H9 (cell line): ENCODE measurements at places on chromosomes 3 and 15.

- DNase-seq = no peak
Observed at GRCh38 chr3:186845756-186846155, 3.2 kb downstream of the ADIPOQ start.

DNA sequence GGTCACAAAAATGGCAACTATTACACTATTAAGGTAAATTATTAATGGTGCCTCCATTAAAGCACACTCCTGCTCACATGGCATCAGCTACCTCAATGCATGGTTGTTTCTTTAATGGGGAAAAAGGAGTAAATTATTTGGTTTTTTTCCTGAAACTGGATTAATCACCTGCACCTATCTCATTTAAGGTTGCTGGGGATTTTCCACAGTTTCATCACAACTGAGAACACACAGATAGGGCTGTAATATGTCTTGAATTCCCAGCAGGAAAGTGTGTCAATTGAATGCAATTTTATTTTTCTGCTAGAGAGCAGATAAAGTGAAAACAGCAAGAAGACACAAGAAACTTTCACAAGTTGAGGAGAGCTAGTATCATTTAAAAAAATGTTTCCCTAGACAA is 36.4 kb downstream of the RFTN1 start:
- DNase-seq = no peak

DNA sequence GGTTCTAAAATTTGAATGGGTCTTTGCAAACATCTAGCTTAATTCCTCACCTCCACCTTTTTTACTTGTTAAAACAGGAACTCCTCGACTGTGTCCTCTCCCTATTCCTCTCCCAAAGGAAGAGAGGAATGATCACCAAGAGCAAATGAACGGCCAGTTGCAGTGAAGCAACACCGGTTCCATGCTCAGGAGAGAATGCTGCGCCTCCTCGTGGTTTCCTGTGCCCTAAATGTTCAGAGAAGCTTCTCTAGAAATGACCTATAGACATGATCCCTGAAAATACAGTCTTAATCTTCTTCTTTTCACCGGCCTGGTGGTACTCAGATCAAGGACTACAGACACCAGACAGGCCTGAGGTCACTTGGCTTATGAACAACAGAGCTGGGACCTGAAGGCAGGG is 65.1 kb upstream of the GUCA1C start:
- peak; percentile 43 for DNase-seq

GRCh38 chr3:42490243-42490642 is 12.2 kb upstream of the VIPR1 start:
- DNase-seq = peak; percentile 46

DNA sequence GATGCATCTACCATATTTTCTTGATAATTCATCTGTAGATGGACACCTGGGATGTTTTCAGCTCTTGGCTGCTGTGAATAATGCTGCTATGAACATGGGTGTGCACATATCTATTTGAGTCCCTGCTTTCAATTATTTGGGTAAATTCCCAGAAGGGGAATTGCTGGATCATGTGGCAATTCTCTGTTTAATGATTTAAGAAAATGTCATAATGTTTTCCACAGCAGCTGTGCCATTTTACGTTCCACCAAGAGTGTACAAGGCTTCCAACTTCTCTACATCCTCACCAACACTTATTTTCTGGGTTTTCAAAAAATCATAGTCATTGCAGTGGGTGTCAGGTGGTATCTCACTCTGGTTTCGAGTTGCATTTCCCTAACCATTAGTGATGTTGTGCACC is 64.4 kb downstream of the NSMCE3 start:
- no peak for DNase-seq

- DNase-seq = no peak
Observed at GRCh38 chr15:55915876-55916567, 77.4 kb downstream of the NEDD4 start.

GRCh38 chr15:79661411-79661810 is 229.3 kb downstream of the MINAR1 start:
- DNase-seq = no peak
